ENCODE measurements at places on chromosomes 12 and 14.
A peak's percentile ranks its signal among the peaks of the same experiment; 100 is the strongest.

DNA sequence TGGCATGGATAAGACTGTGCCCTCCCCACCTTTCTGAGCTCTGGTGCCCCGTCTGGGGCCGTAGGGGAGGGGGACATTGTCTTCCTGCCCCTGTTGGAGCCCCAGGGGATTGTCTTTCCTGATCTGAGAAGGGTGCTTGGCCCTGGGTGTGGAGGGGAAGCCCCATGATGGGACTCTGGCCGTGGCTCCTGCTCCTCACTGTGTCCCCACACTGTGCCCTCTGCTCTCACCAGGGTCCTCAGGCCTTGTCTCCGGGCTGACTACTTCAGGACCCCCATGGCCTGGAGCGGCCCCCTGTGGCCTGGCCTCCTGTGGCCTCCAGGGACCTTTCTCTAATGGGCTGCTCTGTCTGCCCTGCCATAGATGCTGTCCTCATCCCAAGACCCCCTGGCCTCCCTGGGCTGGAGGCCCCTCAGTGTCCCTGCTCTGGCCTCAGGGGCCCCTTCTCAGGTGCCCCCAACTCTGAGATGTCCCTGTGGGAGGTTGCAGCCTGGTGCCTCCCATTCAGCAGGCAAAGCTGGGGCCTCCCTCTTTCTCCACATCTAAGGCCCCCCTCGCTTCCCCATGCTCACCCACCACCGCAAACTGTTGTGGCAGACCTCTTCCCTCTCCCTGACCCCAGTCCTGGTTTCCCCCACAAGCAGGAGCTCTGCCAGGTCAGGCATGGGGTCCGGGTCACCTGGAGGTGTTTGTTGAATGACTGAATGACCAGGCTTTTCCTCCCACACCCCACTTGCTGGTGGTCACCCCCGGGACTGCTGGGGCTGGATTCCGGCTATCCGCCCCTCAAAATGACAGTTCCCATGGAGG, 4.0 kb downstream of the KIF26A start:
- DNase-seq: no peak

GRCh38 chr14:94485944-94486841, 10.2 kb upstream of the SERPINA9 start:
- DNase-seq: peak; percentile 76

- DNase-seq: no peak
These were observed 388.8 kb upstream of the PDE3A start for GRCh38 chr12:19979584-19979983.

GRCh38 chr12:63752841-63753240, 26.9 kb upstream of the RXYLT1 start:
- DNase-seq: no peak

GRCh38 chr14:21428930-21429329, 27.0 kb downstream of the CHD8 start:
- no peak for DNase-seq

DNA sequence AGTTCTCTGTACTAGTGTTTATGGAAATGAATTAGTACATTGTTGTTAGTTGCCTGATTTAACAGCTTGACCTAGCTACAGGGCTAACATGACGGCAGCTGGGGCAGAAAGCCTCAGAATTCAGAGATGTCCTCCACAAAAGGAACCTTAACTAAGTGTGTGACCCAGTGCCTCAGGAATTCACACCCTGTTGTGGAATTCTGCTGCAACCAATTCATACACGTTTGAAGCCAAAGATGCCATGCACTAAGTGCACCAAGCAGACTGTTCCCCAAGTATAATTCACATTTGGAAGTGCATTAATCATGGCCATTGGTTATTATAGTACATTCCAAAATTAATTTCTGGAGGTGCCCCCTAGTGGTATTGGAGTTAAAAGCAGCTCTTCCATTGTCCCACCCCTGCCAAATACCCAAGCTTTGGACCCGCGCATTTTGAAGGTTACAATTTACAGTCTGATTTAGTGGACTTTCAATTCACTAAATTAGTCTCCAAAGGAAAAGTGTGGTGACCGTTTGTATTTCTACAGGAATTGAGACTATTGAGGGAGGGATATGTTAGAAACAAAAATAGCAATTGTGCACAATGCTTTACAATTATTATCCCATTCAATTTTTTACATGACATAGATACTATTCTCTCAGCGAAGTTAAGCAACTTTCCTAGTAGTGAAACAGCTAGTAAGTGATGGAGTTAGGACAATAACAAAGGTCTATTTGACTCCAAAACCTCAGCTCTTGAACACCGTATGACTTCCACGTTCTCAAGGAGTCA, 85.9 kb downstream of the PAX9 start:
- DNase-seq: no peak

GRCh38 chr12:64105026-64105425, 117.1 kb downstream of the KICS2 start:
- DNase-seq: no peak

DNA sequence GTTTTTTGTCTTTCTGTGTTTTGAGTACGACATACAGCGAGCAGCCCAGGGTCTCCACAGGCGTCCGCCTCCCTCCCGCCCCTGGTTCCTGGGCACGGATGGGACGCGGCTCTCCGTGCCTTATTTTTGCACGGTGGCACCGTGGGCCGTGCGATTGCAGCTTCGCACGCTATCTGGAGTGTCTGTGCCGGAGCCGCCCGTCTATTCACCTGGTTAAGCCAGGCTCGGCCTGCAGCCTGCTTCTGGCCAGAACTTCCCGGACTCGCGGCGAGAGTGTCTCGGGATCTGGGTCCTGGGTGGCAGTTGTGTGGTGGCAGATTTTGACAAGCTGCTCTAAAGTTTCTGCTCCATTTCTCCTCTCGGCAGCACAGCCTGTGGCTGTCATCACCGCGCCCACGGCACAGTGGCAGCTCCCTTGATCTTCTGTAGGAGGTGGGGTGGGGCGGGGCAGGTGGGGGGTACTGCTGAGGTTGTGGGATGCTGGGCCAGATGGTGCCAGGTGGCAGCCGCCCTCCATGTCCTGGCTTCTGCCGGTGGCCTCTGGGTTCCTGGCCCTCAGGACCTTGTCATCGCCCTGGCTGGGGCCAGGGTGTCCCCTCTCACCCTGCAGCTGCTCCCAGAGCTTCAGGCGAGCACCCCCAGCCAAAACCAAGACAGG, 2.9 kb downstream of the MMP17 start:
- peak; percentile 33 for DNase-seq

GRCh38 chr14:61528591-61529021, 166.7 kb upstream of the HIF1A start:
- no peak for DNase-seq

GRCh38 chr12:19778172-19778571, 338.9 kb downstream of the AEBP2 start:
- DNase-seq: no peak

DNA sequence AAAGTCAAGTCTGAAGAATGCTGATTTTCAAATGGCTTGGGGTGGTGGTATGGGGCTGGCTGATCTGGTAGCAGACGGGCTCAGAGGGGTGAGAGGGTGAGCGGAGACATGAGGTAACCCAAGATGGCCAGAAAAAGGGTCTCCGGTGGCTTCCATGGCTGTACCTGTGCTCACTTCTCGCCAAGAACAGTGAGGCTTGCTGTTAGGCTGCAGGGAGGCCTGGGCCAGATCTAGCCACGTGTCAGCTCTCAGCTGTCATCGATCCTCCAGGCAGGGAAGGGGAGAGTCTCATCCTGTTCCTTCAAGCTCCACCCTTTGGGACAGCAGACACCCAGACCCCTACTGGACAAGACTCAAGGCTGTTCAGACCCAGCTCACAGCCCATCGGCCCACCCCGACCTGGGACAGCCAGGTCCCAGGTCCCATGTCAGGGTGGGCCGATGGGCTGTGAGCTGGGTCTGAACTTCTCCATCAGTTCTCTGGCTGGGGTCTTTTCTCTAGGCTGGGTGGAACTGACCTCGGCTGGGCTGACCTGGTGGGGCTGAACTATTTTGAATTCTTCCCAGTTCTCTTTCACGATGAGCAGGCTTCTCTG, 9.0 kb downstream of the LRTM2 start:
- DNase-seq: no peak

GRCh38 chr12:102503056-102503681, 22.8 kb upstream of the IGF1 start:
- no peak for DNase-seq

DNA sequence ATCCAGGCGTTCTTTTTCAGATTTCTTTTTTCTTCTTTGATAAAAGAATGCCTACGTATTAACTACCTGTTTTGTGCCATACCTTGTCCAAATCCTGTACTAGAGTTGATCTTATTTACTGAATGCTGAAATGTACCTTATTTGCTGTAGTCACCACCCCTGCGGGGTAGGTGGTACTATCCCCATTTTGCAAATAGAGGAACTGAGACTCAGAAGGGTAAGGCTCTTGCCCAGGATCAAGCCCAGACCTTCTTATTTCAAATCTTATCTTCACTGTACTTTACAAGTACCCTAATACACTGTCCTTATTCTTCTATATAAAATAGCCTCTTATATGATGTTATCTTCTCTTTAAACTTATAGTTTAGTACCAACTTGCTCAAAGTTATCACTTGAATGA, 206.5 kb downstream of the SLC41A2 start:
- DNase-seq: no peak

DNA sequence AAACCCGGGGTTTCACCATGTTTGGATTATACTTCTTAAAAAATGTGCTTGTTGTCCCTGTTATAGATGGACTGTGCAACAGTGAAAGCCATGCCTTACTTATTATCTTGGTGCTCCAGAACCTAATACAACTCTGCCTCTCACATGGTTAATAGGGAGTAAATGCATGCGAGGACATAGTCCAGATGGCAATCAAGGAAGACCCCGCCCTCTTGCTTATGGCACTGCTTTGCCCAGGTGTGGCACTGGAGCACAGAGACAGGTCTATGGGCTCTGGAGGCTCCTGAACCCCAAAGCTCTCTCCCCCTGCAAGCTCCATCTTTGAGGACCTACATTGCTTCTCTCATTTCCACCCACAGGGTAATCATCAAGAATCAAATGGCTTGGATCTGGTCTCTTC, 162.1 kb upstream of the NTF3 start:
- DNase-seq: no peak

- DNase-seq: no peak
These were observed 5.1 kb downstream of the JPH4 start for GRCh38 chr14:23573384-23574015.

DNA sequence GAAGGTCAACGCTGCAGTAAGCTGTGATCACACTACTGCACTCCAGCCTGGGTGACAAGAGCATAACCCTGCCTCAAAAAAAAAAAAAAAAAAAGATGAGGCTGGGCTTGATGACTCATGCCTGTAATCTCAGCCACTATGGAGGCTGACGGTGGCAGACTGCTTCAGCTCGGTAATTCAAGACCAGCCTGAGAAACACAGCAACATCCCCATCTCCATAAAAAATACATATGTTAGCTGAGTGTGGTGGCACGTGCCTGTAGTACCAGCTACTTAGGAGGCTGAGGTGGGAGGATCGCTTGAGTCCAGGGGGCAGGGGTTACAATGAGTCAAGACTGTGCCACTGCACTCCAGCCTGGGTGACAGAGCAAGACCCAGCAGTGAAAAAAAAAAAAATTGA, 50.4 kb downstream of the GXYLT1 start:
- DNase-seq: peak; percentile 24

- no peak for DNase-seq
These were observed 440.8 kb downstream of the NRXN3 start for GRCh38 chr14:78610994-78611393.

DNA sequence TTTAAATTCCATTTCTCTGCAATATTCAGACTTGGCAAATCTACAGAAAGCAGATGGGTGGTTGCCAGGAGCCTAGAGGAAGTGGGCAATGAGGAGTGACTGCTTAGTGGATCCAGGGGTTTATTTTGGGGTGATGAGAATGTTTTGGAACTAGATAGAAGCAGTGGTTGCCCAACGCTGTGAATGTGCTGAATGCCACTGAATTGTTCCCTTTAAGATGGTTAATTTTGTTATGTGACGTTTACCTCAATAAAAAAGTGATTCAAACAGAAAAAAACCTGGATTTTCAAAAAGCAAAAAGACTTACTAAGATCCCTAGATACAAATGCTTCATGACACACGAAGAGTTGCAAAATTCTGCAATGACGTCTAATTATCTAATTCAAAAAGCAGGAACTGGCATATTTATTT, 34.2 kb downstream of the DAO start:
- DNase-seq: no peak

- no peak for DNase-seq
These were observed 198.9 kb upstream of the CAND1 start for GRCh38 chr12:67070307-67070600.

GRCh38 chr12:108831309-108831991, 25.9 kb downstream of the SSH1 start:
- DNase-seq: no peak

- DNase-seq: no peak
These were observed 13.5 kb downstream of the FOS start for GRCh38 chr14:75292101-75292563.

GRCh38 chr12:14710632-14711320, 14.4 kb upstream of the GUCY2C start:
- DNase-seq: no peak

DNA sequence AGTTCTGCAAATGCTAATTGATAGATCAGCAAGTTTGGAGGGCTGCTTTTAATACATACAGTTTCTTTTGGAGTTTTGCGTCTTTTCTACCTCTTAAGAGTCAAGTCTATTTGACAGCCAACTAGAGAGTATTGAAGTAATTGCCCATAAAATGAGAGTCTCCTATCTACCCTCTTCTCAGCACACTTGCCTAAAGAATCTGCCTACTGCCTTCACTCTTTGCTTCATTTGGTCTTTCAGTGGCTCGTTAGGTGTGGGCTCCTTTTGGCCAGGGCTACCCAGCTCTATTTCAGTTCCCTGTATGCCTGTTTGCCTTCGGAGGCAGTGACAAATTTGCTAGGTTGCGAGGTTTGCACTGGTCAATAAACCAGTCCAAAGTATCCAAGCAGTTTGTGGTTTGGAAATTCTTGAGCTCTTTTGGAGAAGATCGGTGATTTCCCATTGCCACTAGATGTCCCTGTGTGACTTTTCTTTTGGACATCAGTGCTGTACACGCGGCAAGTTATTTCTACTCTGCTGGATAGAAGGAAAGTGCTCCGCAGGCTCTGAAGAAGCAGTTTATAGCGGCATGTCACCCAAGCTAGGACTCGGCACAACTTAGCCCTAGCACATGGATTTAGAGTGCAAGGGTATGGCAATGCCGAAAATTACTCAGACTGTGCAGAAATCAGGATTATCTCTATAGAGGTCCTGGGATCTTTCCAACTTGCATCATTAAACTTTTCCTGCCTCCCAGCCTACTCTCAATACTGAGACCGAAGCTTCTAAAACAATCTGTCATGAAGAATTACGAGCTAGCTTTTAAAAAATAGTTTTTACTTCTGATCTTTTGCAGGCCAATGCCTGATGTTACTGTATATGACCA, 38.6 kb downstream of the MGST1 start:
- DNase-seq: peak; percentile 33

DNA sequence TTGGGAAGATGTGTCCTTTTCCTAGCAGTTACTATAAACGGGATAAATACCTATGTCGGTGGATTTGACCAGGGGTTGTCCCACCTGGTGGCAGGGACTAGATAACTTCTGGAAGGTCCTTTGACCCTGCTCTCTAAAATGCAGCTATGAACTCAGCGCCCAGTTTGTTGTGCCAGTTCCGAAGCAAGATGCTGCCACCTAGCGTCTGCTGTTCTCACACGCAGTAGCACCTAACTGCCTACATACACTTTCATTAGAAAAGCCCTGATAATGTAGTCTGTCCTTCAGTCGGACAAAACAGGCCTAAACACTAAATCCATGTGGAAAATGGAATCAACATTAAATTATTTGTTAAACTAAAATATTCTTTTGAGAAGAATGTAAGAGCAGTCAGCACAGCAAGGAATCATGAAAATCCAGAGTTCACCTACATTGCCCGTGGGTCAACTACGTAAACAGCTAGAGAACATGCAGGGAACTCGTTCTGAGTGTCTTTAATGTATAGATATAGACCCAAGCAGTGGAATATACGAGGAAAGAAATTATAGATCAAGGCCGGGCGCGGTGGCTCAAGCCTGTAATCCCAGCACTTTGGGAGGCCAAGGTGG, 51.1 kb upstream of the CRACR2A start:
- DNase-seq: peak; percentile 74
